ENCODE measurements at places on chromosomes 6 and 20.

- DNase-seq, result no peak
Observed at GRCh38 chr6:150409576-150410066, 40.8 kb downstream of the IYD start.

DNA sequence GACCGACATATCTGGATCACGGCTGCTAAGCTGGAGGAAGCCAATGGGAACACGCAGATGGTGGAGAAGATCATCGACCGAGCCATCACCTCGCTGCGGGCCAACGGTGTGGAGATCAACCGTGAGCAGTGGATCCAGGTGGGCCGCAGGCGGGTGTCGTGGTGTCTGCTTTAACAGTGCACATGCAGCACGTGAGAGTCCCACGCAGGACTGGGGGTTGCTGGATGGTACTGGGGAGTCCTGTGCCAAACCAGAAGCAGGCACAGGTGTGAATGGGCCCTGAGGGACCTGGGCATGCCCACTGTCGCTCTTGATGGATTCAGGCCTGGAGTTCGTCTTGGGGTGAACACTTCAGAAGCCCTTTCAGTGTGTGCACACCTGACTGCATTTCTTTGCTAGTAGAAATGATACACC, 24.6 kb upstream of the C20orf204 start:
- peak; percentile 11 for DNase-seq

GRCh38 chr20:20253744-20254330, 114.1 kb upstream of the INSM1 start:
- no peak for DNase-seq

GRCh38 chr6:123896869-123897268, 93.2 kb downstream of the NKAIN2 start:
- DNase-seq, result no peak

DNA sequence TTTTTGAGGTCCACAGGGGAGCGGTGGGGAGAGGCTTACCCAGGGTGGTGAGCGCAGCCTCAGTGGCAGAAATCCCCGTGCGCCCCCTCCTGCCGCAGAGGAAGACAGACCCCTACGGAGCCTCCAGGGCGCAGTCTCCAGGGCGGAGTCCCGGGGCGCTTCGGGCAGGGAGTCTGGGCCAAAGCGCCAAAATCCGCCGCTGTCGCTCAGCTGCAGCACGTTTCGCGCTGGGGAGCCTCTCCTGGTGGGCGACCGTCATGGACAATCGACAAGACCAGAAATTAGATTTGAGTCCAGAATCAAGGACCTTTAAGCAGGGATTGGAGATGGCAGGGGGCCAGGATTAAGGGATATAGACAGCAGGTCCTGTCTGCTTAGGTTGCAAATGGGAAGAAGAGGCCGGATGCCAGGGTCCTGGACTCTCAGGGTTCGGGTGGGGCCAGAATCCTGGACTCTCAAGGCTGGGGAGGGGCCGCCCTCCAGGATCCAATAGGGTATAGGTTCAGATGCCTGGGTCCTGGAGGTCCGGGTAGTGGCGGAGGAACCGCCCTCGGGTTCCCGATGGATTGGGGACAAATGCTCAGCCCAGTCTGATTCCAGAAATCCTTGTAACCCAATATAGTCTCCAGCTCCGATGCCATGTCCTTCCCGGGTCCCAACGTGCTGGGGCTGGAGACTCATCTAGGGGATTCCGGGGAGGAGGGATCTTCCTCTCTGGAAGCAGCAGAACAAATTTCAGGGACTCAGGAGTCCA, 7.9 kb upstream of the HLA-E start:
- DNase-seq, result no peak

GRCh38 chr6:33965766-33966165, 162.0 kb upstream of the MLN start:
- DNase-seq, result no peak

DNA sequence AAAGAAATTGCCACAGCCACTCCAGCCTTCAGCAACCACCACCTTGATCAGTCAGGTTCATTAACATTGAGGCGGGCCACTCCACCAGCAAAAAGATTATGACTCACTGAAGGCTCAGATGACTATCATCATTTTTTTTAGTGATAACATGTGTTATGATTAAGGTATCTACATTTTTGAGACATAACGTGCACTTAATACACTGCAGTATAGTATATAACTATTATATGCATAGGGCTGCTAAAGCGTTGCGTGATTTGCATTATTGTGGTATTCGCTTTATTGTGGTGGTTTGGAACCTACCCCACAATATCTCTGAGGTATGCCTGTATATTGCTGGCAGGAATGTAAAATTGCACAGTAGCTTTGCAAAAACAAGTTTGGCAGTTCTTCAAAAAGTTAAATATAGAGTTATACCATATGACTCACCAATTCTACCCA, 6.8 kb upstream of the RIPK1 start:
- no peak for DNase-seq

GRCh38 chr6:116536216-116536621, 9.3 kb downstream of the TRAPPC3L start:
- no peak for DNase-seq

GRCh38 chr6:85354761-85355618, 94.9 kb upstream of the NT5E start:
- peak; percentile 41 for DNase-seq

GRCh38 chr20:36101192-36101591, 53.3 kb upstream of the EPB41L1 start:
- DNase-seq, result no peak

DNA sequence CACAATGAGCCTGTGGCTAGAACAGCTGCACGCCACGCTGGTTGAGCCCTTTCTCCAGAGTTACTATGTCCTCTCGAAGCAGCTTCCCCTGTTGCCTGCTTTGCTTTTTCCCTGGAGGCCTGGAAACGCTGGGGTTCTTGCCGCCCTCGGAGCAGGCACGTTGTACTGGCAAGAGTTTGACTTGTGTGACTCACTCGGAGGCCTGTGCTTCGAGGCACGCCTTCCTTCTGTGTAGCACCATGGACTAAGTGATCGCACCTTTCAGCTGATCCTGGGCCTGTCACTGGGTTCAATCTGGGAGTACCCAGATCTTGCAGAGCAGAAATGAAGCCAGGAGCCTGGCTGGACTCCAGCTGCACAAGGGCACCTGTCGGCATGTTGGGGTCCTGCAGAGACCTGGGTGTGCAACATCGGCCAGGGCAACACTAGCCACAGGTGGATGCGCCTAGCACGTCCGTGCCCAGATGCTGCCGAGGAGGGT, 5.2 kb downstream of the INSM1 start:
- no peak for DNase-seq

DNA sequence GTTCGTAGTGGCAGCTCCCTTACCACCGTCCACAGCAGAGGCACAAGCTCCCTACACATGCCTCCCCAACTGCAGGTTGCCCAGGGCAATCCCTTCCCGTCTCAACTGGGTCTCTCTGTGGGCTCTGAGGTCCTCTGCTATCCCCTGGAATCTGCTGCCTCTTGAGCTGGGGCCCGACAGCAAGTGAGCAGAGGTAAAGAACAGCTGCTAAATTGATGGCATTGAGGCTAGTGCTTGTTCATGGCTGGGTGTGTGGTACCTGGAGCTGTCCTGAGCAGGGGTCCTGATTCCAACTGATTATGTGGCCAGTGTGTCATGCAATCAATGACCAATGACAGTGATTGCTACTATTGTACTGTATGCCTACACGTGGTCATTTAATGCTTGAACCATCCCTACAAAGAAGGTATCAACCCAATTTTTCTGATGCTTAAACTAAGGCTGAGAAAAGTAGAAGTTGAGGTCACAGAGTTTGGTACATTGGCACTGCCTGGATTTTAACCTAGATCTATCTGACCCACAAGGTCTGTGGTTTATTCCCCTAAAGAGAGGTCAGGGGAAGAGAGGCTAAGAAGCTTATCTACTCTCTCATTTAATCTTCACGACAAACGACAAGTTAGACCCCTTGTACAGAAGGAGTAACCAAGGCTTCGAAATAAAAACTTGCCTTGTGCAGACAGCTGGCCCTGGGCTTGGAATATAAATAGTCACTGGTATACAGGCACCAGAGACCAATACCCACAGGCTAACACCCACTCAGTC, 41.1 kb downstream of the HNF4A start:
- no peak for DNase-seq

DNA sequence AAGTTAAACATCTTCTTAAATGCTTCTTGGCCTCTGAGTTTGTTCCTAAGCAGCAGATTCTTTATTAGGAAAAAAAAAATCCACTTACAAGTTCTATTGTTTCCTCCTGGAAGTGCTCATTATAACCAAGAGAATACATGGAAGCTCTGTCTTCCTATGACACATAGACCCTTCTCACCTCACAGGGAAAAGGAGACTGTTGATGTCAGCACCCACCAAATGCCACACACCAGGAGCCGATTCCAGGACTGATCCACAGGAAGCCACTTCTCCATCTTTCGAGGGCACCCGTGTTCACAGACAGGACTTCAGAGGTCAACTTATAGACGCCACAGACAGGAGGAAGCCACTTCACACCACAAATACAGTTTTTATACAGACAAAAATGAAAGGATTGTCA, 13.4 kb upstream of the BNIP5 start:
- DNase-seq, result no peak

GRCh38 chr20:2873747-2874041, 413 bp downstream of the PTPRA start:
- DNase-seq, result peak; percentile 55

DNA sequence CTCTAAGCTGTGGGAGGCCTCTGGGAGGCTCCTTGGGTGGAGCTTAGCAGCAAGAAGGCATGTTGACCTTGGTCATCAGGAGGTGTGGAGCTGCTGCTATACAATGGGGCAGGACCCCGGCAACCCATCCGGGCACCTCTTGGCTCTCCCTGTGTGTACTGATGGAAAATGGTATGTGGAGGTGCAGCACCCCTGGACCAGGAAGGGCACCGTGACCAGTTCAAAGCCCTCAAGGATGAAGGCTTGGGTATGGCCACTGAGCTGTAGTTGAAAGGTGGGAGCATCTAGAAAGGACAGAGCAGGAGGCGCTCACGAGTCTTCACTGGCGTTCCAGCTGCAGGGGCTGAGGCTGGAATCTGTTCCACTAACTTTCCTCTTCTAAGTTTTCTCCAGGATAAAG, 6.7 kb upstream of the IRF4 start:
- DNase-seq, result no peak

DNA sequence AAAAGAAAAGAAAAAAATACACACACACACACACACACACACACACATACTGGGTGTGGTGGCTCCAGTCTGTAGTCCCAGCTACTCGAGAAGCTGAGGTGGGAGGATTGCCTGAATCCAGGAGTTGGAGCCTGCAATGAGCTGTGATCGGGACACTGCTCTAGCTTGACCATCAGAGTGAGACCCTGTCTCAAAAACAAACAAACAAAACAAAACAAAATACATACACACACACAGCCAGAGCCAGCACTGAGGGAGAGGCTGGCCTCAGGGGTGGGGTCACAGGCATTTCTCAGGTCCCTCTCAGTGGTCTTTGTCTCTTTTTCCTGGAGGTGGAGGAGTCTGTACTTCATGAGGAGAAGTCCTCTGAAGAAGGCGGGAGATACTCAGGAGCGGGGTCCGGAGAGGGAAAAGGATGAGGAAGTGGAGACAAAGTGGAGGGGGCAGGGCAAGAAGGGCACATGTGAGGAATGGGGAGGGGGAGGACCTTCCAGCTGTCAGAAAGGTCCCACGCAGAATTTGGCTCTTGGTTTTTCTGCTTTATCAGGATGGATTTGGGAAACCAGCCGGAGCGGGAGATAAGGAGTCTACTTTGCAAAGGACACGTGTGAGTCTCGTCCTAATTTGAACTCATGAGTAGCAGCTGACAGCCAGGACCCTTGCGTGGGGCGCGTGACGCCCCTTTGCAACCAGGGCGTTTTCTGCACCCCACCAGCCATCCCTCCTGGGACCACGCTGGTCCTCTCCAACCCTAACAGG, 7.7 kb upstream of the MICB start:
- DNase-seq, result no peak

GRCh38 chr6:118903138-118903537, 9.2 kb downstream of the ASF1A start:
- DNase-seq, result no peak

- no peak for DNase-seq
Observed at GRCh38 chr6:121686611-121687023, 251.2 kb downstream of the GJA1 start.

- DNase-seq, result no peak
Observed at GRCh38 chr6:145278163-145278807, 457.0 kb downstream of the EPM2A start.

- no peak for DNase-seq
Observed at GRCh38 chr6:154070041-154070440, 31.0 kb downstream of the OPRM1 start.

GRCh38 chr20:33719277-33719988, 677 bp downstream of the PXMP4 start:
- no peak for DNase-seq

GRCh38 chr6:37858363-37858762, 38.8 kb downstream of the ZFAND3 start:
- DNase-seq, result no peak

Measured in T-helper 9 cell (primary cell).